T follicular helper cell (primary cell): ENCODE measurements at places on chromosomes 13 and 19.

GRCh38 chr19:51434456-51434855, 17.0 kb upstream of the SIGLEC10 start:
- no peak for DNase-seq

GRCh38 chr13:42259515-42259914, 12.4 kb upstream of the AKAP11 start:
- DNase-seq: no peak

GRCh38 chr13:41541142-41541938, 84.0 kb downstream of the RGCC start:
- no peak for DNase-seq

- DNase-seq: no peak
Observed at GRCh38 chr13:73956795-73957408, 177.3 kb downstream of the KLF12 start.

GRCh38 chr19:38210458-38210987, 13.5 kb downstream of the DPF1 start:
- no peak for DNase-seq

DNA sequence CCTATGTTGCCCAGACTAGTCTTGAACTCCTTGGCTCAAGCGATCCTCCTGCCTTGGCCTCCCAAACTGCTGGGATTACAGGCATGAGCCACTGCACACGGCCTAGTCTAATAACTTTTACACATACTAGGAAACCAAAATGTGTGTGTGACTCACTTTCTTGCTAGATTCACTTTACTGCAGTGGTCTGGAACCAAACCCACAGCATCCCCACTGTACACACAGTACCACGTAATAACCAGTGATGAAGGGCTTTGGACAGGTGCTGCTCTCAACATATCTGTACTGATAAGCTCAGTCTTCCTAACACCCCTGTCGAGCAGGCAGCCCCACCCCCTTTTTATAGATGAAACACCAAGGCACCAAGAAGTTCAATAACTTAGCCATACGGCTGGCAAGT, 5.1 kb downstream of the DNMT1 start:
- DNase-seq: no peak

GRCh38 chr19:18869781-18870530, 26.0 kb downstream of the CERS1 start:
- no peak for DNase-seq

DNA sequence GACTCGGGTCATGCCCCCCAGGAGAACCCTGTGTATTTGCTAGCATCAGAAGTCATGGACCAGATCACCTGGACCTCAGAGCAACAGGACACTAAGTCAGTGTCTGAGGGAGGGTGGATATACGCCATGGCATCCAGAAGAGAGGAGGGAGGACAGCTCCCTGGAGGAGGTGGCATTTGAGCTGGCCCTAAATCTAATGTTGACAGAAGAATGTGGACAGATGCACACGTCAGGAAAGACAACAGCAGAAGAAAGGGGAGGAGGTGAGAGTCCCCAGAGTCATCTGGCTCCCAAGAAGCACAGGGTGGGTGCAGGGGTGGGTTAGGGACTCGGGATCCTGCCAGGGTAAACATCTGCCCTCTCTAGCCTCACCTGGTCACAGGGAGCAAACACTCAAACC, 24.5 kb upstream of the CCNE1 start:
- DNase-seq: no peak

- no peak for DNase-seq
Observed at GRCh38 chr13:74747186-74747955, 613.2 kb upstream of the KLF12 start.

- no peak for DNase-seq
Observed at GRCh38 chr19:46489445-46490272, 6.0 kb downstream of the PNMA8B start.

- no peak for DNase-seq
Observed at GRCh38 chr13:37177125-37177524, 71.7 kb upstream of the CSNK1A1L start.

GRCh38 chr13:26228096-26228495, 6.0 kb upstream of the RNF6 start:
- no peak for DNase-seq

DNA sequence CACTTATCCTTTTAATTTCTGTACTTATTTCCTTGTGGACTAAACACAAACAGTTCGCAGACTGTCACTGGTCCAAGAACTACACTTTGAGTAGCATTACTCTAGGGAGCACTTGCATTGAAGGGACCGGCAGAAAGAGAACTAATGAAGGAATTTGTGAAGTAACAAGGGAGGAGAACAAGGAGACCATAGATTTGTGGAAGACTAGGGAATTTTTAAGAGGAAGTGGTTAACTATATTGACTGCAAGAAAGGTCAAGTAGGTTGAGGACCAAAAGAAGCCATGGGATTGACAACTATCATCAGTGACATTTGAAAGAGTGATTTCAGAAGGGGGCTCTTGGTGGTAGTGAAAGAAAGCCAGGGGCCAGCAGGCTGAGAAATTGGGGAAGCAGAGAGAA, 4.0 kb upstream of the RB1 start:
- no peak for DNase-seq

DNA sequence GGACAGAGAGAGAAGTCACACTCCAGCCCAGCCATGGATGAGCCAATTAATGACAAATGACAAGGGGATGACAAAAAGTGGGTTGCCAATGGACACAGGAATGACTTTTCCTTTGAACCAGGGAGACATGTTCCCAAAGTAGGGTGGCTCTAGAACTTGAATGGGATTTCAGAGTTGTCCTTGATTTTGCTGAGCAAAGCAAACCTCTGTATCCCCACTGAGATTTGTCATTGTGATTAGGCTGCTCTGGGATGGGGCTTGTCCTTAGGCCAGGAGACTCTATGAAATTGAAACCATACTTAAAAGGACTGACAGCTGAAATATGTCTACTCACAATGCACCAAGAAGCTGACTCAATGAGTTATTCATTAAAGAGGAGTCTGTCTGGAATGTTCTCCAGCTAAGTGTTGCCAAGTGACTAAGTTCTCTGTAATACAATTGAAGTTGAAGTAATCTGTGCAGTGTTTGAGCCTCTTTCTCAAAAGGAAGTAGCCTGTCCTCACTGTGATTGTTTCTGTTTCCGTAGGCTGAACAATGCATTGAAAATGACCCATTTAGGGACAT, 69.0 kb upstream of the PCDH9 start:
- DNase-seq: no peak

GRCh38 chr13:46906405-46906804, 9.6 kb upstream of the HTR2A start:
- DNase-seq: no peak

GRCh38 chr19:1213391-1214286, 8.1 kb downstream of the STK11 start:
- DNase-seq: peak; percentile 51

DNA sequence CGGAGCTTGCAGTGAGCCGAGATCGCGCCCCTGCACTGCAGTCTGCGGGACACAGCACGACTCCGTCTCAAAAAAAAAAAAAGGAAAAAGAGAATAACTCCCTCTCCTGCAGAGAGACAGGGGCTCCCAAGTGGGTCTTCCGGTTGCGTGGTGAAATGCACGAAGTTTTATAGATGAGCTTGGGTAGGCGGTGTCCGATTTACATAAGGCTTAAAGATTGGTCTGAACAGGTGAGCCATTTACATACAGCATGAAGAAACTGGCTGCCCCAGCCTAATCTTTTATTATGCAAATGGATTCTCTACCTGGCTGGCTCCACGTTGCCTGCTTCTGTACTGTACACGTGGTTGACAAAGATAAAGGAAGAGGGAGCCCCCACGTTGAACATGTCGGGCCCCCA, 19.5 kb downstream of the ADGRE2 start:
- no peak for DNase-seq

- no peak for DNase-seq
Observed at GRCh38 chr13:112253631-112254030, 122.5 kb upstream of the SPACA7 start.

GRCh38 chr13:45368571-45368970, 27.6 kb upstream of the TPT1 start:
- DNase-seq: no peak

- DNase-seq: no peak
Observed at GRCh38 chr13:26821672-26822071, 61.1 kb upstream of the GPR12 start.

DNA sequence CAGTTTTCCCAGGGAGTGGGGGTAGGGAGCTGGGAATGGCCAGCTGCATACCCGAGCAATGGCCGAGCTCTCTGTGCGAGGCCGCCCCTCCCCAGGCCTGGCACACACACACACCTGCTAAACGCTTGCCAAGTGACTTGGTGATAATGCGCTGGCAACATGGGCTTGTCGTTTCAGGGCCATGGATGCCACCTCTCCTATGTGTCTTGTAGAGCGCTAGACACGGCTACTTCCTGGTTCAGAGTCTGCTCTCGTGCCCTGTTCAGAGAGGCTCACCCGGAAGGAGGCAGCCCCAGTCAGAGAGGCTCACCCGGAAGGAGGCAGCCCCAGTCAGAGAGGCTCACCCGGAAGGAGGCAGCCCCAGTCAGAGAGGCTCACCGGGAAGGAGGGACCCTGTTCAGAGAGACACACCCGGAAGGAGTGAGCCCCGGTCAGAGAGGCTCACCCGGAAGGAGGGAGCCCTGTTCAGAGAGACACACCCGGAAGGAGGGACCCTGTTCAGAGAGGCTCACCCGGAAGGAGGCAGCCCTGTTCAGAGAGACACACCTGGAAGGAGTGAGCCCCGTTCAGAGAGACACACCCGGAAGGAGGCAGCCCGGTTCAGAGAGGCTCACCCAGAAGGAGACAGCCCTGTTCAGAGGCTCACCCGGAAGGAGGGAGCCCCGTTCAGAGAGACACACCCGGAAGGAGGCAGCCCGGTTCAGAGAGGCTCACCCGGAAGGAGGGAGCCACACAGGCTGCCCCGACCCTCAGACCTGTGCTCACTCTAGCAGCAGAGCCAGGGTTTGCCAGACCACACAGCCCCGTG, 4.2 kb downstream of the ADPRHL1 start:
- peak; percentile 23 for DNase-seq

GRCh38 chr13:114296902-114297301, 15.5 kb downstream of the UPF3A start:
- no peak for DNase-seq

GRCh38 chr13:26589754-26590153, 32.3 kb downstream of the WASF3 start:
- no peak for DNase-seq

DNA sequence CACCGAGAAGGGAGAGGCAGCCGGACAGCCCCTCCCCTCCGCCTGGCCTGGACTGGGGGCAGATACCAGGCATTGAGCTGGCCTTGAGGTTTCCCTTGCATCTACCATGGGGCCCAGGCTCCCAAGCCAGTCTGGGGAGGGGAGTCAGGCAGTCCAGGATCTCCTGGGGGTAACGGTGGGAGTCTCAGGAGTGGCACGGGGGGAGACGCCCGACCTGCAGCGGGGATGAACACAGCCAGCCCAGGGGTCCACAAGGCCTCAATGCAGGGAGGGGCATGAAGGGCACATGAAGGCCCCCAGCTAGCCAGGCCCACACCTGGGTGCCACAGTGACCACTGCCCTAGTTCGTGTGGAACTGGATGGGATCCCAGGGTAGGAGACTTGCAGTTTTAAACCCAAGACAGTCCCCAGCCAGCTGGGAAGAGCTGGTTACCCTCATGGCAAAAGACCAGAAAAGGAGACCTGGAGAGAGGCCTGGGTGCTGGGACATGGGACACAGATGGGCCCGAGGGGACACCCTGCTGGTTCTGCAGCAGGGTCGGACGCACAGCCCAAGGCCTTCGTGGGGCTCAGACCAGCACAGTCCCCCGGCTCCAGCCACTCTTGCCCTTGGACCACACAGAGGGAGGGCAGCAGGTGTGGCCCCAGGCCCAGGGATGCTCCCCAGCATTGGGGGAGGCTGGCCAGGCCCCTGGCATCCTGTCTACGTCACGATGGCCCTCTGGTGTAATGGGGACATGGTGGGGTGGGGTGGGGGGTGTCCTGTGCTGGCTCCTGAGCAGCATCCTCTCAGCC, 4.6 kb upstream of the UQCR11 start:
- no peak for DNase-seq

DNA sequence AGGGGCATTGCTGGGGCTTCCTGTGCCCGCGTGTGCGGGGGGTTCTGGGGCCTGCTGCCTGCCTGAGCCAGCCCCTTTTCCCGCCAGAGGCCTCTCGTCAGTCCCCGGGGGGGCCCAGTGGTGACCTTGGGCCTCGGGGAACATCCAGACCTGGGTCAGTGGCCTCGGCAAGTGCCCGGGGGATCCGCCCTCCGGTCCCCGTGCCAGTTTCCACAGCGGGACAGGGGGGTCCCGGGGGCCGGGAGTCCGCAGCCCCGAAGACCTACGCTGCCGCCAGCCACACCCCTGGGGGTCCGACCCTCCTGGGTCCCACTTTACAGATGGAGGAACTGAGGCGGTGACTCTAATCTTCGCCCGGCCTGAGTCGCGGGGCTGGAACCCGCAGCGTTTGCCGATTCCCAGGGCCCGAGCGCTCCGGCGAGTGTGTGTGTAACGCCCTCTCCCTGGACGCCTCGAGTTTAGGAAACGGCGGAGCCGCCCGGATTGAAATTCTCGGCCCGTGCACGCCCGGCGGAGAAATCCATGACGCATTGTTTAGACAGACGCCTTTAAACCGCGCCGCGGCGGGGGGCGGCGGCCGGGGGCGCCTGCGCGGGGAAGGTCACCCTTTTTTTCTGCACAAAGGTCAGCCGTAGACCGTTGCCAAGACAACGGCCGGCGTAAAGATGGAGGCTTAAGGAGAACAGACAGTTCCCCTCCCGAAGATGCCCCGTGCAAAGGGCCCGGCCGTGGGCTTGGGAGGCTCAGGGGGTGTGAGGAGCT, 39.3 kb downstream of the EFNA2 start:
- no peak for DNase-seq

- no peak for DNase-seq
Observed at GRCh38 chr13:22135446-22135845, 464.6 kb downstream of the FGF9 start.

DNA sequence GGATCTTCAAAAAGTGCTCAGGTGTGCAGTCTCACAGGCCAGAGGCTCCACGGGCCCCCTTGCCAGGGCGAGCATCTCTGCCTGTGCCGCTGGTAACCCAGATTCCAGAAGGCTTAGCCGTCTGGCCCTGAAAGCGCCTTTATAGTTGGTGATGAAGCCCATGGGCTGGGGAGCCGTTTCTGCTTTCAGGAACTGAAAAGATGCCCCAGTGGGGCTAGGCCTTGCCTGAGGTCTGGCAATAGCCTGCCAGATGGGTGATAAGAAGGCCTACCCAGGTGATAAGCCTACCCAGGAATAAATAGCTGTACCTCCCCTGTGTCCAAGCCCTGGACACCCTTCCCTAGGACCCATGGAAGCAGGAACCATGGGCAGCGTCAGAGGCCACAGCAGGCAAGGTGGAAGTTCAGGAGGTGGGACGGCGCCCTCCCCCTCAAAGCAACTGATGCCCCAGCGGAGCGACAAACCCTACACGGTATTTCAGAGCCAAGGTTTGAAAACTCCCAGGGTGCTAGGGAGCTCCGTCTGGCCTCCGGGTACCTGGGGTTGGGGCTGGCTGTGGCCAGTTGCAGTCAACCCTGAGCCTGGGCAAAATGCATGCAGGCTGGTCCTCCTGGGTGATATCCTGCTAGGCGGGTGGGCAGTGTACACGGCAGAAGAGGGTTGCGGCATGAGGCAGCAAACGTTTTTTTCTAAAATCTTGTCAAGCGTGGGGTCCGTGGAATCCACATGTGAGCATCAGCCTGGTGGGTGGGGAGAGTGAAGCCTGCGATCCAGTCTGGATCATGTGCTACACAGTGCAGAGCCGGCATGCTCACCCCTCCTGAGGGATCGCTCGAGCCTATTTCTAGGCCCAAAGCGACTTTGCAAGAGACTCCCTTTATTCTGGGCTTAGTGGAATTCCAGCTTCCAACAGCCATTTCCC, 45.3 kb downstream of the ACTN4 start:
- no peak for DNase-seq
